ENCODE measurements at places on chromosomes 12 and 14.

DNA sequence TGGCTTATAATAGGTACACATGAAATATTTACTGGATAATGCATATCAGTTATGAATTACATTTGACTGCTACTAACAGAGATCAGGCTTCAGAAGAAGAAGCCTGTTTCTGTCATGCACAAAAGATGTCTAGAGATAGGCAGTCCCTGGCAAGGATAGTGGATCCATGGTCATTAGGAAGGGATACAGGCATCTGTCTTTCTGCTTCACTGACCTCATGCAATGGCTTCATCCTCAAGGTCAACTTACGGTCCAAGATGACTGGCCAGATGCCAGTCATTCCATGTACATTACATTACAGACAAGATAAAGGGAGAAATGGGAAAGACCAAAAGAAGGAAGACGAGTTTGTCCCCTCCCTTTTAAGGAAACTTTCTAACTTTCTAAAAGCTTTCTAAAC lies 94.0 kb downstream of the NUAK1 start:
- no peak for DNase-seq

DNA sequence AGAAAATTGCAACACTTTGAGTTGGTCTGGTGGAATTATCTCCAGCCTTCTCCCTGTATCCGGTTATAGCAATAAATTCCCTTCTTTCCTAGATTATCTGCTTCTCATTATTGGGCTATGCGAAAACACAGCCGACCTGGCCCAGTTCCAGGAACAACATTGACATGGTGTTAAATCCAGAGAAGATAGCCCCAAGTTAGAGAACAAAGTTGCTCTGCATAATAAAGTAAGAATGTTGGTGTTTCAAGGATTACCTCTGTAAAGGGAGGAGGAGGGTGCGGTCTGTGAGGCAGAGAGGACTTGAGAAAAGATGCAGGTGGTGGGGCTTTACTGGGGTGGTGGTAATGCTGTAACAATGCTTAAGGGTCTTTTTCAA lies 12.1 kb downstream of the TCL1A start:
- no peak for DNase-seq

GRCh38 chr14:20455355-20456300 lies 602 bp downstream of the APEX1 start:
- peak; percentile 71 for DNase-seq

- no peak for DNase-seq
These were observed 102.0 kb downstream of the PRIMA1 start for GRCh38 chr14:93686268-93686667.

- no peak for DNase-seq
These were observed 1.3 kb upstream of the GNPTAB start for GRCh38 chr12:101832030-101832429.

DNA sequence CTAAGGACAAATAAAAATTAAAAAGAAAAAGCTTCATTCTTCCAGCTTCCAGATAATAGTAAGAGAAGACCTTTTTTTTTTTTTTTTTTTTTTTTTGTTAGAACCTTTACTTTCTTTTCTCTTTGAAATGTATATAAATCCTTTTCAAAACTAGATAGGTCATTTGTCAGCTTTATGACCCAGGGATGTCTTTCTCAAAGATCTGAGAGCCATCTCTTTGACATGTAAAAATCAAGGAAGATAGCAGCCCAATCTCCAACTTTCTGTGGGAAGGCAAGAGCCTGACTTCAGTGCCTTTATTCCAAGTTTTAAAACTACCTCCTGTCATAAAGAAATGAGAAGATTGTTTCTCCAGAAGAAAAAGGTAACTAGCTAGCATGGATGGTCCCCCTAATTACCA lies 203.3 kb upstream of the LRFN5 start:
- DNase-seq, result no peak

DNA sequence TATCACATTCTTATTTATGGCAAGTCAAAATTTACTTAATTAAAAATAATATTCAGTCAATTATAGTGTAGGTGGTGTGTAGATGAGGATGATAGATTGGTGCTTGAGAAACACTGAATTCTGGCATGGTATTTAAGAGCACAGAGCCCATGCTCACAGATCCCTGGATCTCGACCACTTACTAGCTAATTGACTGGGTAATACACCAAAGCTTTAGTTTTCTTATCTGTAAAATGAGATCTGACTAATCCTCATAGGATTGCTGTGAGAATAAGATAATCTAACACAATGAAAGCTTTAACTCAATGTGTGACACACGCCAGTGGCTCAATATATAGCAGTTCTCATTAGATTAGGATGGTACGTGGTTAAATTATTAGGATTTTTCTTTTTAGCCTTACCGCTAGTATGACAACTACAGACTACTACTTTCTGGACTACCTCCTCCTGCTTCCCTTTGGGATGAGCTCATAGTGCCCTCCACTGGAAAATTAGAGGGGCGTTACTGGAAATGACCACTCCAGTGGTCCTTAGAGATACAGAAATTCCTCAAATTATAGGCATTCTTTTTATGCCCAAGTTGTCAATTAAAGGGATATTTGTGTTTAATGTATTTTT lies 482.8 kb upstream of the TBX3 start:
- DNase-seq, result no peak

DNA sequence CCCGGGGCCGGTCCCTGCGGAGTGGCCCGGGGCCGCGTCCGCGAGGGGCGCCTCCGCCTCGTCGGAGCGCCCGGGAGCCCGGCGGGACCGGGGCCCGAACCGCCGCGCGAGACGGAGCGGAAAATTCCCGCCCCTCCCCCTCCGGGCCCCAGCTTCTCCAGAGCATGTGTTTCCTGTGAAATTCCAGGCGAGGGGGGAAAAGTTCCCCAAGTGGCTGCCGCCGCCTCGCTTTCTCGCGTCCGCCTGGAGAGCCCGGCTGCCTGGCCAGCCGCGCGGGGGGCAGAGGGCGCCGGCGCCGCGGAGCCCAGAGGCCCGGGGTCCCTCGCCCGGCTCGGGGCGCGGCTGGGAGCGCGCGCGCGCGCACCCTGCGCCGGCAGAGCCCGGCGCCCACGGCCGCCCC lies 904 bp downstream of the CACNA1C start:
- DNase-seq, result no peak

DNA sequence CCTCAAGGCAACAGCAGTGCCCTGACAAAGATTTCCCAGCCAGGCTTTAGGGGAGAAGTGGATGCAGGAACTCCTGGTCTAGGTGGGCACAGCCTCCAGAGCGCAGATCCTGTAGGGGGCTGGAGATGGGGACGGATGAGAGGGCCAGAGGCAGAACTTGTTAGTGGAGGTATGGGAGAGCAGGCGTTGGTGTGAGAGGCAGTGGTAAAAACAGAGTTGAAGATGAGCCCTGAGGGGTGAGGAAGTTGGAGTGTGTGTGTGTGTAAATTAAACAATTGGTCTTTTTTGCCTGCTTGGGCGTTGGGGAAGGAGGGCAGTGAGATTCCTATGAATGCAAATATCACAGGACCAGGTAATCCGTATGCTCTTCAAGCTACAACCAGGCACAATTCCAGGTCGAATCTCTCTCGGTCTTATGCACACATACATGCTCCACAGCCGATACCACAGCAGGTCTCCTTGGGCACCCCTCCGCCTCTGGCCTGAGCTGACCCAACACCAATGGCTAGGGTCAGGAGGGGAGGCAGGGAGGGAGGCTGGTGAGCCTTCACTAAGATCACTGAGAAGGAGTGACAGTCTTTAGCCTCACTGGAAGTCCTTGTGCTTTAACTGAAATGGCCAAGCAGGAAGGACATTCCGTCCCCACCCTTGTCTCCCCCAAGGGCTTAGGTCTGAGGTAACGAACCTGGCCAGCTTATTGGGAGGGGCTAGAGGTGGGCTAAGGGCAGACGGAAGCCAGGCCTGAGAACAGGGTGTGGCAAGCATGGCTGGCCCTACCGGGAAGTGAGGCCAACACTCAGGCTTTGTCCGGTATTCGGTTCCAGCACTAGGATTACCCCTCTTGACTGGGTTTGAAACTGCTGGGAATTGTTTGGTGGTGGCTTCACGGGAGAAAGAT lies 1.5 kb upstream of the KRT7 start:
- DNase-seq, result no peak

- DNase-seq, result no peak
These were observed 89.6 kb upstream of the ATF7IP start for GRCh38 chr12:14275886-14276285.

Measured in stromal cell of bone marrow (primary cell).